ENCODE measurements at places on chromosomes 12 and 14. TPM values are rescaled to one million over a fixed set of nuclear protein-coding genes. Genes with fewer than 3 reads are reported as not detected.

DNA sequence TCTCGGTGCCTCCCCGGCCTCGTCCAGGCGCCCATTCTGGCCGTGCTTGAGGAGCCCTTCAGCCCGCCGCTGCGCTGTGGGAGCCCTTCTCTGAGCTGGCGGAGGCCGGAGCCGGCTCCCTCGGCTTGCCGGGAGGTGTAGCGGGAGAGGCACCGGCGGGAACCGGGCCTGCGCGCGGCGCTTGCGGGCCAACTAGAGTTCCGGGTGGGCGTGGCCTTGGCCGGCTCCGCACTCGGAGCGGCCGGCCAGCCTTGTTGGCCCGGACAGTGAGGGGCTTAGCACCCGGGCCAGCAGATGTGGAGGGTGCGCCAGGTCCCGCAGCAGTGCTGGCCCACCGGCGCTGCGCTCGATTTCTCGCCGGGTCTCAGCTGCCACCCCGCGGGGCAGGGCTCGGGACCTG is 168.7 kb upstream of the RPL10L start:
- no peak for DNase-seq

- peak; percentile 88 for DNase-seq
Measured at GRCh38 chr12:10392394-10392930, 2.6 kb upstream of the KLRK1 start.

Gene ABCD2
- 0.05 TPM for polyA plus RNA-seq

Gene NUAK1
- polyA plus RNA-seq = 7.4 TPM

Gene PPP1R1A
- not detected for polyA plus RNA-seq

Gene PLXNC1
- polyA plus RNA-seq = 0.48 TPM

Gene GPRC5A
- 84.3 TPM for polyA plus RNA-seq
